ENCODE measurements at places on chromosomes 13 and 19.

DNA sequence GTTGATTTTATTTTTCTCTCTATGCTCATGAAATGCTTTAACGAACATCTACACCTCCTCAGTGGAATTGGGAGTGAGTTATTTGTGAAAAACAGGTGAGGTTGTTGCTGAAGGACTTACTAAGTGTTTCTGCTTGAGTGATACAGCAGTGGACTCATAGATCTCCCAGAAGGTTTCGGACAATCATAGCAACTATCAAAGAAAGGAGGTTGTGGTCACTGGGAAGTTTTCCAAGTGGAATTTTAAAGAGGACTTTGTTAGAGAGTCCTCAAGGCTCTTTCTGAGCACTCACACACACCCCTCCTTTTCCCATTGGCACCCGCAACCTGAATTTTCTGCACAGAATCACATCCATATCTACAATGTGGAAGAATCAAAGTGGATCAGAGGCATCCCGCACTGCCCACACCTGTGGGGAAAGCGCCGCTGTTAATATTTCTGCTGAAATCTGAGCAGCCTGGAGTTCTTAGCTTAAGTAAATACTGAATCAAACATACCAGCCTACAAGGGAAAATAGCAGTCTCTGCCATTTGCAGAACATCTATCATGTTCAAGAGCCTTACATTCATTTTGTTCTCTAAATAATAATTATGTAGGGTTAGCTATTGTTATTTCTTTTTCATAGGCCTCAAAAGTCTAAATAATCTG is 719.4 kb downstream of the DIAPH3 start:
- DNase-seq: no peak

DNA sequence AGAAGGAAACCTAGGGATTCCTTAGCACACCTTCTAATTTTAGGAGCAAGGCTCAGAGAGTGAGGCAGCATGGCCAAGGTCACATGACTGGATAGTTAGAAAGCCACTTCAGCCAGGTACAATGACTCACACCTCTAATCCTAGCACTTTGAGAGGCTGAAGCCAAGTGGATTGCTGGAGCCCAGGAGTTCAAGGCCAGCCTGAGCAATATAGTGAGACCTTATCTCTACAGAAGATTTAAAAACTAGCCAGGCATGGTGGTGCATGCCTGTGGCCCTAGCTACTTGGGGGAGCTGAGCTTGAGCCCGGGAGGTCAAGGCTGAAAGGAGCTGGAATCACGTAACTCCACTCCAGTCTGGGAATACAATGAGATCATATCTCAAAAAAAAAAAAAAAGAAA is 69.2 kb downstream of the TEX26 start:
- DNase-seq: no peak

DNA sequence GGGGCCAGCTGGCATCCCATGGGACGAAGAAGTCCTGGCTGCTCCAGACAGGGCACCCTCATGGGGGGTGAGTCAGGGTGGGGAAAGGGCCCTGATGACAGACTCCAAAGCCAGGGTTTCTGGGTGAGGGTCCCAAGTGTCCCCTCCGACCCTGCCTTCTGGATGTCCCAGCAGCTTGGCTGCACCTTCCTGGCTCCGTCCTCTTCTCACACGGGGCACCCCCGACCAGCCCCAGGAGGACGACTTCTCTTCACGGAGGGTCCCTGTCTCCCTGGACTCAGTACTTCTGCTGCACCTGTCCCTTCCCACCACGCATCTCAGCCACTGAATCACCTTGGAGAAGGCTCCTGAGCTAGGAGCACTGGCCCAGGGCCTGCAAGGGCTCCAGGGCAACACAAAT is 19.9 kb downstream of the MIER2 start:
- no peak for DNase-seq

- DNase-seq: no peak
These were observed 619 bp downstream of the MEF2B start for GRCh38 chr19:19169236-19170052.
